ENCODE measurements at places on chromosomes 7 and 10.

- DNase-seq: no peak
These were observed 160.7 kb downstream of the NXPH1 start for GRCh38 chr7:8594115-8594514.

DNA sequence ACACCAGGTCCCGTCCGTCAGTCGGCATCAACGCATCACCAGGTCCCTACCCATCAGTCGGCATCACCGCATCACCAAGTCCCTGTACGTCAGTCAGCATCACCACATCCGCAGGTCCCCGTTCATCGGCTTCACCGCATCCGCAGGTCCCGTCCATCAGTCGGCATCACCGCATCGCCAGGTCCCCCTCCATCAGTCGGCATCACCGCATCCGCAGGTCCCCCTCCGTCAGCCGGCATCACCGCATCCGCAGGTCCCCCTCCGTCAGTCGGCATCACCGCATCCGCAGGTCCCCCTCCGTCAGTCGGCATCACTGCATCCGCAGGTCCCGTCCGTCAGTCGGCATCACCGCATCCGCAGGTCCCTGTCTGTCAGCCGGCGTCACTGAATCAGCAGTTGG, 55.1 kb downstream of the IGF2BP3 start:
- no peak for DNase-seq

DNA sequence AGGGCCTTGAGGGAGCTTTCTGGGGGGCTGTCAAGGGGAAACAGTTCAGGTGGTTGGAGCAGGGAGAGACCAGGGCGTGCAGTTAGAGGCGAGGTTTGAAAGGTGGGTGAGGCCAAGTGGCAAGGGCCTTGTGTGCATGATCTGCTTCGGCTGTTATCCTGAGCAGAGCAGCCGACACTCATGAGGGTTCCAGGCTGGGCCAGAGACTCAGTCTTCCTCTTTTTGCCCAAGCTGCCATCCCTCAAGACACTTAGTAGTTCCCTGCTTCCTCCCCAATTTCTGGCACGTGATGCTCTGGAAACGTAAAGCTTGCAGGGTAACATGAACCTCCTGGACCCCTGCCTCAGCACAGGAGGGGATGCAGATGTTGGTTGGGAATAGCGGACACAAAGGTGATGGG, 44.1 kb downstream of the KLRG2 start:
- DNase-seq: no peak

DNA sequence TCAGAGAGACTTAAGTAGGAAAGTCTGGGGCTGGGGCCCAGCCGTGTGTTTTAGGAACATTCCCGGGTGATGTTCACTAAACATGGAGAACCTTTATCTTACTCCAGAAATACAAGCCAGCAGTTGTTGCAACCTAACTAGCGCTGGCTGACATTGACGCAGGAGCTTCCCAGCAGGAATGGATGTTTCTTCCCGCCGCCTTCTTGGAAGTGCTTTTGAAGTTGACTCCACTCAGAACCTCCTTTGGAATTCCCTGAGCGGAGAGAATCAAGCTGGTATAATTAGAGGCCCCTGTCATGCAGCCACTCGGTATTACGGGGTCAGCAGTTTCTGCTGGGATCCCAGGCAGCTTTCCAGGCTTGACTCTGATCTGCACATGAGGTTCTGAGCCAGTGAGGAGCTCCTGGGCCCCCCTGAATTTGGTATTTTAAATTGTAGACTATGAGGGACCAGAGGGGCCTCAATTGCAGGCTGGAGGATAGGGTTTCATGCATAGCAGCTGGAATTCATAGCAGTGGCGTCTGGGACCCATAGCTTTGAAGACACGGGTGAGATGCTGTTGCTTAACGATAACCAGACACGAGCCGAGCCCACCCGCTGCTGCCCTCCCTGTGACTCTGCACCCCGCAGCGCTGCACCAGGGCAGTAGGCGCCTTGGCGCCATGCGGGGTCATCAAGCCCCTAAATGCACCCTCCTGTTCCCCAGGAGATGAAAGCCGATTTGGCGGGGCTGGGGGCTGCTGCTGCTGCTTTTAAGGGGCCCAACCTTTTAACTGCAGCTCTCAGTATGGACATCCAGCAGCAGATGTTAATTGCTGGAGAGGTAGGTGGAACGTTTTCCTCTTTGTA, 61.8 kb downstream of the EEPD1 start:
- DNase-seq: no peak

DNA sequence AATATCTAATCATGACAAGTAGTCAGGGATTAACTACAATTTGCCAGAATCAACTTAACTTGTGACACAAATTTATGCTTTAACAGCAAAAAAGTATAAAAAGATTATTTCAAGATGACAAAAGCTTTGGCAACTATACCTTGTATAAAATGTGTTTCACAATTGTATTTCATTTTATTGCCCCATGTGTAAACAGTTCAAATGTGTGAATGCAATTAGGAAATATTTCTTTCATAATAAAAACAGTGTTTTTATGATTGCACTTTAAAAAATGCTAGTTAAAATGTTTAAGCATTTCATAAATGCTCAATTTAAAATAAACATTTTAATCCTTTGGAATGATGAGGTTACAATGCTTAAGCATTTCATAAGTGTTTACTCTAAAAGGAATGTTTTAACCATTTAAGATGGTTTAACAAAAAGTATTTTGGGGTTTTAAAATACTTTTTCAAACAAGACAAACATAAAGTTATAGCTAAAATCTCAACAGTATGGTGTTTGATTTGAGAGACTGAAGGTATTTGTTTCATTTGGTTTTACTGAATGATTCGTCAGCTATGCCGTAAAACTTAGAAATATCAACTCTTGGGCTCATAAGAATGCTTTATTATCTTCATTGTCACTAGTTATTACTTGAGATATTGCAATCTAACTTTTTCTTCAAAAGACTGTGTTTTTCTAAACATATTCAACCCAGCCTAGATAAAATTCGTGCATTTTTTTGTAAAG, 50.1 kb downstream of the SFTPD start:
- DNase-seq: no peak

DNA sequence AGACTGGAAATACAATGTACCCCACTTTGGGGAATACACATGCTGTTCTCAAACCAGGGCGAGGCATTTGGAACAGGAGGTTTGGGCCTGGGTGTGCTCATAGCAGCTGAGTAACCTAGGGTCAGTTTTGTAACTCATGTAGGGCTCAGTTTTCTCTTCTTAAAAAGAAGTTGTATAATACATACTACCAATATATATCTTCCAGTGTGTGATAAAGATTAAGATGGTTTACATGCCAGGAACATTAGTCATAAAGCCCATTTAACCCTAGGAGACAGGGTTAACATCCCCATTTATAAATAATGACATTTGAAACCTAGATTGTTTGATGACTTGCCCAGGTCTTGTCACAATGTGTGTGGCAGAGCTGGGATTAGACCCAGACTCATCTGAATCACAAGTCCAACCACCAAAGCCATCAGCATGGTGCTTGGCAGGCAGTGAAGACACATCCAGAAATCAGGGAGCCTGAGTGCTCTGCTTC, 6.0 kb downstream of the AKR1B10 start:
- no peak for DNase-seq

DNA sequence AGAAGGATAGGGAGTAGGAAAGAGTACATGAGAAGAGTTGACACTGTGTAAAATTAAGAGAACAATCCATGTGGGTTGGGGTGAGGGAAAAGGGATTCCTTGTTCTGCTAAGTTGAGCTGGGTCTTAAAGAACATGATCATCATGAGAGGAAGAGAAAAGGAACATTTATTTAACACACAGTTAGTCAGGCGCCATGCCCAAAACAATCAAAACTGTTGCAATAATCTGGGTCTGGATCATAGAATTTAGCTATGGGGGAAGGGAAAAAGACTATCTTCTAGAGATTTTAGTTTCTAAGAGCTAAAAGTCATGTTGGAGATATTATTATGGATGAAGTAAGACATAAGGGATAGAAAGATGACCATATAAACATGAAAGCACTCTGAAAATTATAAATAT, 178.9 kb downstream of the SEM1 start:
- no peak for DNase-seq

DNA sequence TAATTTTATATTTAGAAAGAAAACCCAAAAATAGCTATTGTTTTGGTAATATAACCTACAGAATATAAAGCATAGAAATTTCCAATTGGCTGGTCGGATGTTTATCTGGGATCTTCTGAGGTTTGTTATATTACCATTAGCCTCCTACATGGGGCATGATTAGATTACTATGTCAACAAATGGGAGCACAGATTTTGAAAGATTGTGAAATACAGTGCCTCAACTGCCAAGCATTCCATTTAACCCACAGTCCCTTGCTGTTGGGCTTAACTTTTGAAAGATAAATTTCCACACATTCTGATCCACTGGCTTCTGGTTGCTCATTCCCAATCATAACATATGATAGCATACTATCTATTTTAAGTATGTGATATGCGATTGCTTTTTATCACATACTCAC, 455.4 kb upstream of the C7orf33 start:
- no peak for DNase-seq

DNA sequence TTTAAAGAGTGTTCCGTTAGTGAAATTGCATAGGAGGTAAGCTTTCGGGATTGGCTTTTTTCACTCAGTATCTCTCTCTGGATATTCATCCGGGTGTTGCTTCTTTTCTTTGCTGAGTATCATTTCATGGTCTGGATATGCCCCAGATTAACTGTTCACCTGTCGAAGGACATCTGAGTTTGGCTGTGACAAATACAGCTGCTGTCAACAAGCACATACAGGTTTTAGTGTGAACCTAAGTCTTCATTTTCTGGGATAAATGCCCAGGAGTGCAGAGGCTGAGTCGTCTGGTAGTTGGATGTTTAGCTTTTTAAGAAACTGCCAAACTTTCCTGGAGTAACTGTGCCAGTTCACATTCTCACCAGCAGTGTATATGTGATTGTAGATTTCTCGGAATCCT, 5.6 kb downstream of the DOCK1 start:
- DNase-seq: no peak

- no peak for DNase-seq
These were observed 193.8 kb upstream of the CCDC6 start for GRCh38 chr10:60099998-60100747.

DNA sequence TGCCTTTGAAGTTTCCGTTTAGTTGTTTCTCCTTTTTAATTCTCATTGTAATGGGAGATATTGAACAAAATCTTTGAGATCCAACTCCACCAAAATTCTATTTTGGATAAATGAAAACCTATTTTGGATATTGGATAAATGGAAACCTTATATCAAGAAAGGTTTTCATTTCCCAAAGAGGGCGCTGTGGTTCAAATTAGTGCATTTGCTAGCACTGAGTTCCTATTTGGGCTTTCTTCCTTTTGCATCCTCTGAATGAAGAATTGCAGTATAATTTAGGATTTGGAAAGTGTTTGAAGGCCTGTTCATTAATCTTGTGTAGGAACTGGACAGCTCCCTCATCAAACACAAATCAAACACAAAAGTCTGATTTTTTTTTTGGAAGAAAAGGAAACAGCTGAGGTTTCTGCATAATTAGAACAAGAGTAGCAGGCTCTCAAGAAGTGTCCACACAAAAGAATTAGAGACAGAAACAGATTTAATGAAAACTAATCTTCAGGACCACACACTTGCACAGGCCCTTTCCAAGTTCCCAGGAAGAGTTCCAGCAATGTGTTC, 80.8 kb upstream of the KLF14 start:
- no peak for DNase-seq

GRCh38 chr7:157644946-157645345, 308.1 kb downstream of the DNAJB6 start:
- DNase-seq: no peak

- DNase-seq: no peak
These were observed 320.2 kb downstream of the CDC14C start for GRCh38 chr7:49244543-49244942.

DNA sequence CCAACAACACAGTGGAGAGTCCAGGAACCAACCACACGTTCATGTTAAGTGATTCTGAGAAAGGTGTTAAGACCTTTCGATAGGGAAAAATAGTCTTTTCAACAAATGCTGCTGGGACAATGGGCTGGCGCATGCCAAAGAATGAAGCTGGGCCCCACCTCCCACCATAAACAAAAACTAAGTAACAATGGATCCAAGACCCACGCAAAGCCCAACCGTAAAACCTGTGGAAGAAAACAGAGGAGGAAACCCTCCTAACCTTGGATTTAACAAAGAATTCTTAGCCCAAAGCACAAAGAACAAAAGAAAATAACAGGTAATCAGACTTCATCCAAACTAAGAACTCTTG, 272.8 kb downstream of the ELFN1 start:
- DNase-seq: no peak

GRCh38 chr10:60732807-60733516, 45.3 kb upstream of the CDK1 start:
- peak; percentile 7 for DNase-seq

- no peak for DNase-seq
These were observed 19.7 kb upstream of the GOT1 start for GRCh38 chr10:99450156-99450555.

- DNase-seq: no peak
These were observed 28.4 kb downstream of the GLI3 start for GRCh38 chr7:42208572-42208971.

DNA sequence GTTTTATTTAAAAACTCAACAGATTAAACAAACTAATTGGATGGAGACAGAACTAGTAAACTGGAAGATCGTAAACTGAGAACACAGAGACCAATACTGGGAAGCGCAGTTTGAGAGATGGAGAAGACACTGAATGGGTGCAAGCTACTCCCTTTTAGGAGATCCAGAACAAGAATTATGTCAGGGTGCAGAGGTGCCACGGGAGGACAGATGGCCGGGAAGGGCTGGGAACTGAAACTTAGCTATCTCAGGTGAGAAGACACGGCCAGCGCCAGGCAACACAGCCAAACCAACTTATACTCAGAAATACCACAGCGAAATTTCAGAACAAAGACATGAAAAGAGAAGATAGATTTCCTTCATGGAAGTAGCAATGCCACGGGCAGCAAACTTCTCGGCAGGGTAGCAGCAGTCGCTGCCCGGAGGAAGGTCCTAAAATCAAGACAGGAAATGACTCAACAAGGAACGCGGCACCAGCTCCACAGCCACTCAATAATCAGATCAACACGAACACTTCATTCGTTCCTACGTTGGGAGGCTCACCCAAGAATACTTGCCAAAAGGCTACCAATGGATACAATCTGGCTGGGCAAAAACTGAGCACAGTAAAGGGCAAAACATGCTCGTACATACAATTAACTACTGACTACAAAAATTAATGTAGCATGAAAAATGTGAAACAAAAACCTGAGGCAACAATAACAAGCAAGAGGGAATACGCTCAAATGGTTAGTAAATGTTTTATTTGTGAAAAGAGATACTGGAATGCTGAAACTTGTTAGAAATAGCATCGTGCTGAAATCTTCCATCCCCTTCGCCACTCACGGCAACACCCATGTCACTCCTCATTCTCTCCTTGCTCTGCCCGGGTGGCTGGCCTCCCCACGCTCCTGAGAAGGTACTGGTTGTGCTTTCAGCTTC, 2.2 kb upstream of the LRRC27 start:
- DNase-seq: peak; percentile 46

DNA sequence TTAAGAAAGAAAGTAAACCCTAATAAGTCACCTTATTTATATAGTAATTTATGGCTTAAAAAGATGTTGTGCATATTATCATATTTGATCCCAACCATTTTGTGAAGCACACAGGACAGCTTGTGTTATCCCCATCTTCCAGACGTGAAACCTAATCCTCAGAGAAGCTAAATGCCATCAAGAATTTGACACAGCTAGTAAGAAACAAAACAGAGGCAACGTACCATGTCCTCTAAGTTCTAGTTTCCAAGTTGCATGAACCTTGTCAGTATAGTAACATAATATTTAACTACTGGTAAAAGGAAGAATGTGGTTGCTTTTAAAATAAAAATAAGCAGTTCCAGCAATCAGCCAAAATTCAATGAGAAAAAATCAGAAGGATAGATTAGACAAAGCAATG, 41.5 kb downstream of the PTN start:
- no peak for DNase-seq
